GOT3 (cell line): ENCODE measurements at places on chromosomes 3 and 15.

DNA sequence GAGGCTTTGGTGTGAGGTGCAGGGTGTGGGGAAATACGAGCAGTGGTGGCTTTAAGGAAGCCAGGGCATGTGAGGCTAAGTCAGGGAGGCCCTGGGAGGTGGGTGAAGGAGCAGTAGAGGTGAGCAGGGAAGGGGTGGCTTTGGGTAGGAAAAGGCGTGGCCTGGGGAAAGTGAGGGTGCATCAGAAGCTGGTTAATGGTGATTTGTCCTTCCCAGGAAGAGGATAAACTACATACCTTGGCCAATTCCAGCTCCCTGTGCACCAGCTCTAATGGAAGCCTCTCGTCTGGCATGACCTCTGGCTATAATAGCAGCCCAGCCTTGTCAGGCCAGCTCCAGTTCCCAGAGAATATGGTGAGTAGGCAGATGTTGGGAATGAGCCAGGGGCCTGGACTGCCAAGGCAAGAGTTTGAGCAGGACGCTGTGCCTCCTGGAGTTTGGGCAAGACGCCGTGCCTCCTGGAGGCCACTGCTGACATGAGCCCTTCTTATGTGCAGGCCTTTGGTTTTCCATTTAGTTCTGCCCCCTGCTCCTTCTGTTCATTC, 41.3 kb downstream of the CDAN1 start:
- DNase-seq, result no peak

DNA sequence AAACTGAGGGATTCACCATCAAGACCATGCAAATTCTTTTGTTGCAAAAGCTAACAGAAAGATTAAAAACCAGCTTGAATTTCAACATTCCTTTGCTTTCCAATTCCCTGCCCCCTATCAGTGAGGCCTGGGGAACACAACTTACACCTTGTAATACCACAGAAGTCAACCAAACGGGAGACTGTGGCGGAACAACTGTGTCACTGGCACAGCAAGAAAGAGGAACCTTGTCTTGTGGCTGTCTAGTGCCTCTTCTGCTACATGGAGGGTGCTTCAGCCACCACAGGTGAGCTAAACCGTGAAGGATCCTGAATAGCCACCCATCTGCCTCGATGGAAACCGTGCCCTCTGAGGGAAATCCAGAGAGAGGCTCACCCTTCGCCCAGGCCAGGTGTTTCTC, 11.4 kb downstream of the CCDC12 start:
- DNase-seq, result no peak

DNA sequence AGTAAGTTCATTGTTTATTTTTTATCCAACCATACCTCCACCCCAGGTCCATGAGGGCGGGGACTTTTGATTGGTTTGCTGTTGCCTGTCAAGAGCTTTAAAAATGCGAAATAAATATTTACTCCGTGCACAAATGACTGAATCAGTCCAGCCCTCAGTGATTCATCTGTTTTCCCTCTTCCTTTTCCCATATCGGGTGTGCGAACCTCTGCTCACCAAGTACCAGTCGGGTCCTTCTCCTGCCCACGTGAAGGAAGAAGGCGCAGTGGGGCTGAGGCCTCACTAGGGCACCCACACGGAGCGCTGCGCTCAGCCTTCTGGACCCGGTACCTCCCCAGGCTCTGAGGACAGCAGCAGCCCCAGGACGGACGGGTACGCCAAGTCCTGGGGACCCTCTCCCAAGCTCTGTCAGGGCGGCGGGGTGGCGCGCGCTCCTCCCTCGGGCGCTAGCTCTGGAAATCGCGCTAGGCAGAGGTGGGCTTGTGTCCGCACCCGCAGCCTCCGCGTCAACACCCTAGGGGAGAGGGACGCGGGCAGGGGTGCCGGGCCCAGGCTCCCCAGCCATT, 70.5 kb upstream of the EPHB3 start:
- DNase-seq, result no peak

GRCh38 chr15:50881121-50882048, 27.1 kb upstream of the AP4E1 start:
- no peak for DNase-seq

- DNase-seq, result no peak
These were observed 271.6 kb downstream of the ERC2 start for GRCh38 chr3:56196700-56197099.

DNA sequence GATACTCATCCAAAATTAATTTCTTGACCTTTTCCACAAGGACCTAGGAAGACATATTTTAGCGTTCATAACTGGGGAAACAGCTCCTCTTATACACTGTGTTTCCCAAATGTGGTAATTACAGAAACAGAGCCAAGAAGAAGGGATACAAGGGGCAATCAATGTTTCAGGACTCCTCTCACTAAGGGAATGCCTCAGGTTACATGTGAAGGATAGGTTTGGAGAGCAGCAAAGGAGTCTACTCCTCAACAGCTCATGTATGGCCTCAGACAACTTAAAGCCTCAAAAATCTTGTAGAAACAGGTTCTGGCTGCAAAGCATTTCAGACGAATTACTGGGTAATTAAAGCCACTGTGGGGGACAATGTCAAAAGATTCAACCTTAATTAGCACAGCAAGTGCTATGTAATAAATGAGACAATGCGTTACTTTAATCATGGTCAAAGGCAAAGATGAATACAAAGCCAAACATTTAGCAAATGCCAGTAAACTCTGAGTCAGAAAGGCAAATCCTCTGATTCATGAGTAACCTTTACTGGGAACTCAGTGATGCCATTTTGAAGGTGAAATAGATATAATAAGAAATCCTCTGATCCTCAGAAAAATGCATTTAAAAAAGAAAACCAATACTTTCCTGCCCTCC, 1111.2 kb downstream of the TUSC7 start:
- no peak for DNase-seq

DNA sequence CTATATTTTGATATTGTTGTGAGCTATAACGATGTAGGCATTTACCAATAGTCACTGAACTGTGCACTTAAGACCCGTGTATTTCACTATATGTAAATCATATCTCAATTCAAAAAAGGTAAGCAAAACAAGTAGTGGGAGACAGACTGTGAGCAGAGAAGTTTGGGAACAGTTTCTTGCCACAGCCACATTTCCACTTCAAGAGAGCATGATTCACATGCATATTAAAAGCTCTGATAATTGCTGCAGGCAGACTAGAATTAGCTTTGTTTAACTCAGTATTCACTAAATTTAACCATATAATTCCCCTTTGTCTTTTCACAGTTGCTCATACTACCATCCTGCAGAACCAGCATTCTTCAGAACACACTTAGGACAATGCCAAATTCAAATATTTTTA, 168.4 kb upstream of the ZNF385D start:
- DNase-seq, result no peak

DNA sequence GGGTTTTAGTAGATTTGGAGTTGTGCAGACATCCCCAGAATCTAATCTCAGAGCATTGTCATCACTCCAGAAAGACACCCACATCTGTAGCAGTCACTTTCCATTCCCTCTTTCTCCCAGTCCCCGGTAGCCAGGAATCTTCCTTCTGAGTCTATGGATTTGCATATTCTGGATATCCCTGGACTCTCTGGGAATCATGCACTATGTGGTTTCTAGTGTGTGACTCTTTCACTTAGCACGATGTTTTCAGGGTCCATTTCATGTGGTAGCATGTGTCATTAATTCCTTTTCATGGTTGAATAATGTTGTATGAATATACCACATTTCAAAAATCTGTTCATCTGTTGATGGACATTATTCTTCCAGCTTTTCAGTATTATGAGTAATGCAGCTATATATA, 29.3 kb downstream of the FBLN2 start:
- DNase-seq, result no peak

DNA sequence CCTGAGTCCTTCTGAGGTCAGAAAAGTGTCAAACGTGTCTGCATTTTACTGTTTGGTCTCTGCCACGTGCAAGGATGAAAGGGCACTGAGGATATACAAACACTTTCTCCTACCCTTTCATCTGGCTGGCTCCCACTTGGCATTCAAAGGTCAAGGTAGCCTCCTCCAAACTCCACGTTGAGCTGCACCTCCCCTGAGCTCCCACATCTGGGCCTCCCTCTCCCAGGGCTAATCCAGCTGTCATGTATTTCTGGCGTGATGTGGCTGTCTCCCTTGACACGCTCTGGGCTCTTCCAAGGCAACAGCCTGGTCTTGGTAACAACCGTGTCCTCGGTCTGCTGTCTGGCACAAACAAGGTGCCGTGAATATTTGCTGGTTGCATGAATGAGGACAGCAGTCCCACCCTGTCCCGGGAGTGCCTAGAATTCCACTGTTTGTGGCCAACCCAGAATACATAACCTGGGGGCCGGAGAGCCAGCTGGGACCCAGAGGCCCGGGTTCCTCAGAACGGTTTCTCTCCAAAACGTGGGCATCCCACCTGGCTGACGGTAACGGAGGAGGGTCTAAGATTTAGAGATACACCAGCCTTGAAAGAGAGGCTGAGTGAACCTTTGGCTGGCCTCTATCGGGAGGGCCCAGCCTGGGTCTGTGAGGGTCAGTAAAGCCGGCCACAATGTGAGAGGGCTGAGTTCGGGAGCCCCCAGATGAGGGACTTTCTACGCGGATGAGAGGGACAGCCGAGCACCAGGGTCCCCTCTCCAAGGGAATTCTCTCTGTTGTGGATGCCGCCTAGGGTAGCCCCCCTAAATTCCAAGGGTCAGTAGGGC, 767 bp downstream of the GLT8D1 start:
- DNase-seq, result no peak

DNA sequence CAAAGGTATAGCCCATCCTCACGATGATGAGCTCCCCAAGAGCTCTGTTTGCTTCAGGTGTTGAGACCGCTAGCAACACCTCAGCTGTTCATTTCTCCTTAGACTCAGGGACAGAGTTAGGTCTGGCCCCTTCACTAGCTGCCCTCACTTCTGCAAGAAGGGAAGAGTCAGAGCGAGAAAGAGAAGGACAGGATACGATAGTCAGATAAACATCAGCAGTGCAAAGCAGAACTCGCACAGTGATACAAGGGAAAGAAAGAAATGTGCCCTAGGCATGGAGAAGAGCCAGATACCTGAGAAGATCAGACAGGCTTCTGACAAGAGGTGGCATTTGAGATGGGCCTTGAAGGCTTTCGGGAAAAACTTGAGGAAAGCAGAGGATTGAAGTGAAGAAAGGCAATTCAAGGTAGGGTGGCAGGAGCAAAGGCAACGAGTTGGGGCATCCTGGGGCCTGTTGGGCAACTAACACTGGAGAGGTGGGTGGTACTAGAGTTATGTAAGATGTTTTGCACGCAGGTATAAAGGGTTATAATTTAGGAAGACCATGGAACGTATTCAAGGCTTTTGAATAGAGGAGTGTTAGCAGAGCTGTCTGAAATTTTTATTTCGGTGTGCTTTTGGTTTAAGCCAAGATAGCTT, 106.0 kb downstream of the PGPEP1L start:
- no peak for DNase-seq

DNA sequence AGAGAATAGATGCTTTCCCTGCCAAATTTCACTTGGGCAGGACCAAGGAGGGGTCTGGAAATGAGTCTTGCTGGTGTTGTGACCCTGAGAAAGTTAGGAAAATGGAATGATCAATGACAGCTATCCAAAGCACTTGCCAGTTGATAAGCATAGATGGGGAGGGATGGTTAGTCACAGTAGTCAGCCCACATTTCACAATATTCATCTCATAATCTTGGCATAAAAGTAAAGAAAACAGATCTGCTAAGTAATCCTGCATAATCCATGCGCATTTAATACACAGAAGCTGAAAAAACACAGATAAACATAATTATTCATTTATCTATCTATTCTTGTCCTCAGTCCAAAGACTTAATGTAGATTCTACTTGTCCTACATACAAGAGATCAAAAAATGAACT, 184.1 kb downstream of the ZIC4 start:
- no peak for DNase-seq

GRCh38 chr3:23111286-23111685, 91.8 kb upstream of the UBE2E2 start:
- no peak for DNase-seq

GRCh38 chr15:58344213-58345070, 87.3 kb upstream of the LIPC start:
- DNase-seq, result no peak
